Heart right ventricle (tissue), 16 donors: ENCODE measurements at places on chromosomes 1 and 21. TPM values are rescaled to one million over a fixed set of nuclear protein-coding genes. Genes with fewer than 3 reads are reported as not detected.

The RGS5 gene
- total RNA-seq, result 393 TPM

The VWA5B1 gene
- 1.2 TPM for total RNA-seq

DNA sequence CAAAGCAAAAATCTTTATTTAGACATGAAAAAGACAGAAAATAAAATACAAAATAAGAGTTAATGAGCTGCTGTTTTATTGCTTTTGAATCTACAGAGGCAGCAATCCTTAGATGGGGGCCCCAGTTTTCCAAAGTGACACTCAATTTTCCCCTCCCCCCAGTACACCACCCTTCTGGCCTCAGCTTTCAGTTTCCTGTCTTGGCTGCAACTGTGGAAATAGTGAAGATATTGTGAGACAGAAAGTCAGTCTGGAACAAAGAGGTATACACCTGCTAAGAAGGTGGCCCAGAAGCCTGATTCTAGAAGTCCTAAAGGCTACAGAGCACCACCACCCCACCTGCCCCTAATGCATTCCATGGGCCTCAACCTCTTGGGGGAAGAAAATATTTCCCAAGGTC is 1.1 kb upstream of the MTMR11 start:
- no peak for DNase-seq
- peaks cover 59% of the 10 kb centered on the region for H3K4me1 ChIP-seq
- no peaks in the 10 kb centered on the region for H3K27me3 ChIP-seq
- H3K27ac ChIP-seq, result no peak overlapping the region
- H3K36me3 ChIP-seq, result no peaks in the 10 kb centered on the region

DNA sequence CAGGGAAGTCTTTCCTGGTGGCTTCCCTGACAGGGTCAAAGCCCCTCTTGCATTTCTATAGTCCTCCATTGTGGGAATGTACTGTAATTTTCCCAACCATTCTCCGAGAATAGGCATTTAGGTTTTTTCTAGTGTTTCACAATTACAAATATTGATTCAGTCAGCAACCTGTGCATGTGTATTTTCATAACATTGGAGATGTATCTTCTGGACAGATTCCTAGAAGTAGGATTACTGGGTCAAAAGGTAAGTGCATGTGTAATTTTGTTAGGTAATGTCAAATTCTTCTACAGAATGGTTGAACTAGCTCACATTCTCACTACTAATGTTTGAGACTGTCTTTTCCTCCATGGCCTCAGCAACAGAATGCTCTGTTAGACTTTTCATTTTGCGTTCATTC is 8.3 kb upstream of the PLA2G2A start:
- DNase-seq, result no peak
- no peak overlapping the region for H3K27ac ChIP-seq
- H3K36me3 ChIP-seq, result no peaks in the 10 kb centered on the region

The TMEM82 gene
- total RNA-seq, result not detected

GRCh38 chr21:43341378-43342161 is 85.4 kb downstream of the SIK1 start:
- no peak overlapping the region for H3K4me3 ChIP-seq
- DNase-seq, result no peak
- H3K36me3 ChIP-seq, result no peaks in the 10 kb centered on the region
- no peaks in the 10 kb centered on the region for H3K27me3 ChIP-seq
- no peak overlapping the region for H3K27ac ChIP-seq
- H3K4me1 ChIP-seq, result peaks cover 19% of the 10 kb centered on the region

DNA sequence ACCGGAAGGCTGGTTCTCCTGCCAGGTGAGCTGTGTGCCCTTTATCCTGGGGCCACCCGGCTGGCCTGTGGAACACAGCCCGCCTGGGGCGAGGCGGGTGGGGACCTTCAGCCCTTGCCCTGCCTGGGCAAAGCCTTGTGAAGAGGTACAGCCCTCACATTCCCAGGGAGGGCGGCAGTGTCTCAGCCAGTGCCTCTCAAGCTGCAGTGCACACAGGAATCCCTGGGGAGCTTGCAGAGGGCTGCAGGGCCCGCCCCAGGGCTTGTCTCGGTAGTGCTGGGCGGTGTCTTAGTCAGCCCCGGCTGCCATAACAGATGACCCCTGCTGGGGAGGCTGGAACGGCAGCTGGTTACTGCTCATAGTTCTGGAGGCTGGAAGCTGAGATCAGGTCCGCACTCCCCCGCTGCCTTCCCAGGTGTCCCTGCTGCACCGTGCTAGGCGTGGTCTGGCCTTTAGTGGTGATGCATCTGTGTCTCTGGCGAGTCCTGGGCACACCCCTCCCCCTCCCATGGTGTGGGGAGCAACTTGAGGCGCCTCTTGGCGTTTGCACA is 12.6 kb downstream of the DFFB start:
- no peak for DNase-seq
- H3K4me3 ChIP-seq, result no peak overlapping the region
- no peaks in the 10 kb centered on the region for H3K27me3 ChIP-seq
- no peak overlapping the region for H3K27ac ChIP-seq
- no peaks in the 10 kb centered on the region for H3K4me1 ChIP-seq
- H3K36me3 ChIP-seq, result peaks cover 25% of the 10 kb centered on the region

GRCh38 chr21:33384841-33385331 is 18.3 kb upstream of the IFNGR2 start:
- no peak overlapping the region for H3K27ac ChIP-seq
- no peak overlapping the region for H3K4me3 ChIP-seq
- peaks cover 18% of the 10 kb centered on the region for H3K4me1 ChIP-seq

- no peak for DNase-seq
- H3K27ac ChIP-seq, result no peak overlapping the region
- H3K36me3 ChIP-seq, result no peaks in the 10 kb centered on the region
- no peak overlapping the region for H3K4me3 ChIP-seq
- no peaks in the 10 kb centered on the region for H3K4me1 ChIP-seq
These were observed 481.7 kb upstream of the NR5A2 start for GRCh38 chr1:199545780-199546179.

- H3K4me1 ChIP-seq, result no peaks in the 10 kb centered on the region
- H3K36me3 ChIP-seq, result no peaks in the 10 kb centered on the region
- H3K27ac ChIP-seq, result no peak overlapping the region
- DNase-seq, result no peak
- H3K4me3 ChIP-seq, result no peak overlapping the region
- no peaks in the 10 kb centered on the region for H3K27me3 ChIP-seq
These were observed 543.1 kb upstream of the ZRANB2 start for GRCh38 chr1:71623888-71624287.

DNA sequence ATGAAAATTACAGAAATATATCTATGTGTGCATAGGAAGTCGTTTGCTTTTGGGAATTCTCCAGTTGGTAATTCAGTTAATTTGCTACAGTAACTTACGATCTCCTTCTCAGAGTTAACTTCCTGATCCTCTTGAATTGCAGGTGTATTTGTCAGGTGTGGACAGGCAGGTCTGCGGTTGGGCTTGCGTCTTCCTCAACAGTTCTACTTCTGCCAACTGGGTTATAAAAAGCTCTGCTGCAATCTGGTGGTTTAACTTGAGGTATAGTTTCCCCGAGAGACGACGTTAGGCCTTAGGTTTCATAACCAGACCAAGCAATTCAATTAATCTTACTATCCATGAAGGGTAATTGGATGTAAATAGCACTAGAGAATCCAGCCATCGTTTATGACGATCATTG is 88.2 kb downstream of the GABPA start:
- no peak overlapping the region for H3K27ac ChIP-seq
- no peaks in the 10 kb centered on the region for H3K36me3 ChIP-seq
- DNase-seq, result no peak
- H3K4me3 ChIP-seq, result no peak overlapping the region
- no peaks in the 10 kb centered on the region for H3K27me3 ChIP-seq

- H3K4me1 ChIP-seq, result peaks cover 24% of the 10 kb centered on the region
- DNase-seq, result no peak
- H3K27me3 ChIP-seq, result no peaks in the 10 kb centered on the region
- no peak overlapping the region for H3K27ac ChIP-seq
These were observed 57.8 kb downstream of the WNT9A start for GRCh38 chr1:227889863-227890405.

GRCh38 chr1:57506941-57507340 is 83.1 kb upstream of the DAB1 start:
- no peaks in the 10 kb centered on the region for H3K36me3 ChIP-seq
- H3K4me1 ChIP-seq, result no peaks in the 10 kb centered on the region
- H3K4me3 ChIP-seq, result no peak overlapping the region
- DNase-seq, result no peak
- no peaks in the 10 kb centered on the region for H3K27me3 ChIP-seq
- no peak overlapping the region for H3K27ac ChIP-seq

The OLIG1 gene
- total RNA-seq, result not detected

The SAMD11 gene
- 1.2 TPM for total RNA-seq

DNA sequence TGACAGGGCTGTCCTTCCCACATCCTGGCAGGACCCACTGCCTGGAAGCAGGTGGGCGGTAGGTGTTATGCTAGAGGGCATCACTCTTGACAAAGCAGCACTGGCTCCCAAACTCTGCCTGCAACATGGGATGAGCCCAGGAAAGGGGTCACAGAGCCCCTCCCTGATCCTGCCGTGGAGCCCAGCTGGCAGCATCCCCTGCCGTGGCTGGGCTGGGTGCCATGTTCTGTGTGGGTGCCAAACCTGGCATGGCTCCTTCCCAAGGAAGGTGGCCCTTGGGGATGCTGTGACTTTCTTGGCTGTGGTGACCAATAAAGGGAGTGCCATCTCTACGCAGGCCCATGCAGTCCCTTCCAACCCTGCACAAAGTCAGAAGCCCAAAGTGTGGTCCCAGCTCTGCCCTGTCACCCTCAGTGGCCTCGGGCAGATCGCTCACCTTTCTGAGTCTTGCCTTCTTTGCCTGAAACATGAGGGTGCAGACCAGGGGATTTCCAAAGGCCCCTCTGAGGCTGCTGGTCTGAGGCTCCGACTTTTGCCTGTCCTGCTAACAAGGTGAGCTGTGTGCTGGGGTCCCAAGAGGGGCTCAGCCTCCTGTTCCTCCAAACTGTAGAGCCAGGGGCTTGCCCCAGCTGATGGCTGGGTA is 6.0 kb downstream of the CDK18 start:
- DNase-seq, result peak; percentile 68
- no peaks in the 10 kb centered on the region for H3K36me3 ChIP-seq
- H3K4me1 ChIP-seq, result peaks cover 52% of the 10 kb centered on the region
- H3K27me3 ChIP-seq, result no peaks in the 10 kb centered on the region

The HLX gene
- 5.2 TPM for total RNA-seq

- no peak overlapping the region for H3K27ac ChIP-seq
- DNase-seq, result no peak
- no peaks in the 10 kb centered on the region for H3K36me3 ChIP-seq
- no peaks in the 10 kb centered on the region for H3K27me3 ChIP-seq
These were observed 99.4 kb downstream of the ZMYM4 start for GRCh38 chr1:35367914-35368313.

DNA sequence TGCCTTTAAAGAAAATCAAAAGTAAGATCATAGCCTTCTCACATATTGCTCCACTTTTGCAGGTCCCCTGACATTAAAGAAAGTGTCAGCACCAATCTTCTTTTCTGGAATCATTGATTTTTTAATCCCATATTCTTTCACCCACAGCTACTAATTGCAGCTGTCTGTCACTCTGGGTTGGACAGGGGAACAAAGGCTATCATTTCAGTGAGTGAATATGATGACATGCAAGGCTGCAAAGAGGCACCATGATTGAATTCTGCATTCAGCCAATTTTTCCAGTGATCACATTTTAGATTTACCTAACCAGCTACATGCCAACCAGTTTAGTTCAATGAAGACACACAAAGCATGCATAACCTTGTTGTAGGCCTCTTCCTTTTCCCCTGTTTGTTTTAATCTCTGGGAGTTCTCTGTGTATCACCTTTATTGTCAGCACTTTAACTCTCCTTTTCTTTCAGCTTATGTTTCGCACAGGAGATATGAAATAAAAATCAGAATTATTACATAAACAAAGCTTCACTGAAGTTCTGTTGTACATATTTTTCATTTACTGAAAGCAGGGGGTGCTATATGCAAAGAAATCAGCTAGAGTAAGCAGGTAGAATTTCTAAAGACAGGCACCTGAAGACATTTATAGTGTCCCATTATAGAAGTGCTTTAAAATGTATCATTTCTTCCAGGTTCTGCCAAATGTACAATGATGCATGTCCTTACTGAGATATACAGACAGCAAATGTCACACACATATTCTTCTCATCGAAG is 584.8 kb downstream of the PLA2G4A start:
- H3K27ac ChIP-seq, result no peak overlapping the region
- no peaks in the 10 kb centered on the region for H3K4me1 ChIP-seq
- H3K36me3 ChIP-seq, result no peaks in the 10 kb centered on the region

GRCh38 chr1:15807121-15807520 is 328 bp downstream of the UQCRHL start:
- no peak overlapping the region for H3K4me3 ChIP-seq
- H3K4me1 ChIP-seq, result no peaks in the 10 kb centered on the region
- no peaks in the 10 kb centered on the region for H3K36me3 ChIP-seq
- H3K27me3 ChIP-seq, result no peaks in the 10 kb centered on the region
- no peak for DNase-seq
- no peak overlapping the region for H3K27ac ChIP-seq

GRCh38 chr1:86916752-86917151 is 2.3 kb downstream of the HS2ST1 start:
- DNase-seq, result no peak
- no peak overlapping the region for H3K4me3 ChIP-seq
- H3K36me3 ChIP-seq, result no peaks in the 10 kb centered on the region
- peaks cover 19% of the 10 kb centered on the region for H3K4me1 ChIP-seq
- H3K27ac ChIP-seq, result no peak overlapping the region

The RAB42 gene
- 0.45 TPM for total RNA-seq

The NBPF3 gene
- 2.8 TPM for total RNA-seq
